ENCODE measurements at places on chromosomes 16 and 17.

DNA sequence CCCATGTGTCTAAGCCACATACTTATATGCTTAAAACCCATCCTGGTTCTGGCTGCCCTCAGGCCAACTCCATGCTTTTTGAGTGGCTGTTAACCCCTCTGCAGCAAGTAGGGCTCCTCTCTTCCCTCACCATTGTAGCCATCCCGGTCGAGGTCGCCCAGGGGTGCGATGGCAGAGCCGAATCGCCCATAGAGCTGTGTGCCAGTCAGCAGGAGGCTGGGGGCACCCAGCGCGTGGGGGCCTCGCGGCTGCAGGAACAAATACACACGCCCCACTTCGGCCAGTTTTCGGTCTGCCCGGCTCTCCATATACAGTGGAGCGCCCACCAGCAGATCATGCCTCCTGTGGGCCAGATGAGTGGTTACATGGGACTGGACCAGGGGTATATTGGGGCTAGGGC, 6.1 kb downstream of the ITGA2B start:
- DNase-seq = no peak

DNA sequence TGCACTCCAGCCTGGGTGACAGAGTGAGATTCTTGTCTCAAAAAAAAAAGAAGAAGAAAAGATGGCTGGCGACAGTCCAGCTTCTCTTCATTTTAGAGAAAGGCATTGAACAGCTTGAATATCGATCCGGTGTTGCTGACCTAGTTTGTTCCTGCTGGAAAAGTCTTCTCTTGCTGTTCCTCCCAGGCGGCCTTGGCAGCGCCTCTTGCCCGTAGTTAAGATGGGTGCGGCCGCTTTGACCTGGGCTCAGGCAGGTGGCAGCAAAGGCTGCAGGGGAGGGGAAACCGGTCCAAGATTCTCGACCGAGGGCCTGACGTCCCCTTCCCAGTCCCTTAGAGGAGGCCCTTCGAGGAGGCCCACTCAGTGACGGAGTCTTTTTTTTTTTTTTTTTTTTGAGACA, 3.8 kb upstream of the ZNF764 start:
- DNase-seq = no peak

- DNase-seq = no peak
These were observed 306.3 kb downstream of the SOX9 start for GRCh38 chr17:72426948-72427760.

- no peak for DNase-seq
These were observed 25.1 kb upstream of the CDH15 start for GRCh38 chr16:89146211-89147005.

GRCh38 chr17:50292465-50292864, 18.2 kb downstream of the TMEM92 start:
- DNase-seq = no peak

GRCh38 chr17:59668816-59669215, 38.4 kb downstream of the PTRH2 start:
- no peak for DNase-seq

DNA sequence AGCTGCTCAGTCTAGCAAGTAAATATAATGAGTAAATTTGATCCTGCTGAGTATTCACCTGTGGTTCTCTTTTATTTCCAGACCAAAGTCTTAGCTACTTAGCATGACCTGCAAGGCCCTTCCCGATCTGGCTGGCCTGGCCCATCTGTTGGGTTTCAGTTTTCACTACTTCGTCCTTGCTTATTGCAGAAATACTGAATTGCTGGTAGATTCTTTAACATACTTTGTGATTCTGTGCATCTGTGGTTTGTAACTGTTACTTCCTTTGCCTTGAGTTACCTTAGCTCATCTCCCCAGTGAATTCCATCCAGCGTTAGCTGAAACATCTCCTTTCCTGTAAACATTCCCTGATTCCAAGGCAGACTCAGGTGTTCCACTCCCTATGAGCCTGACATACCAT, 131.1 kb downstream of the PHKB start:
- DNase-seq = no peak

DNA sequence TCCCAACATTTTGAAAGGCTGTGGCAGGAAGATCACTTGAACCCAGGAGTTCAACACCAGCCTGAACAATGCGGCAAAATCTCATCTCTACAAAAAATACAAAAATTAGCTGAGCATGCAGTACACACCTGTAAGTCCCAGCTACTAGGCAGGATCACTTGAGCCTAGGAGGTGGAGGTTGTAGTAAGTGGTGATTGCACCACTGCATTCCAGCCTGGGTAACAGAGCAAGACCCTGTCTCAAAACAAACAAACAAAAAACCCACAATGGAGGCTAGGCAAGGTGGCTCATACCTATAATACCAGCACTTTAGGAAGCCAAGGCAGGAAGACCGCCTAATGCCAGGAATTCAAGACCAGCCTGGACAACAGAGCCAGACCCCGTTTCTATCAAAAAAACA, 12.0 kb downstream of the APPBP2 start:
- no peak for DNase-seq

- DNase-seq = no peak
These were observed 758.8 kb downstream of the CDH11 start for GRCh38 chr16:64363039-64363438.

GRCh38 chr16:88691924-88692560, 5.7 kb upstream of the SNAI3 start:
- no peak for DNase-seq

GRCh38 chr16:48537275-48537674, 72.7 kb downstream of the N4BP1 start:
- no peak for DNase-seq

DNA sequence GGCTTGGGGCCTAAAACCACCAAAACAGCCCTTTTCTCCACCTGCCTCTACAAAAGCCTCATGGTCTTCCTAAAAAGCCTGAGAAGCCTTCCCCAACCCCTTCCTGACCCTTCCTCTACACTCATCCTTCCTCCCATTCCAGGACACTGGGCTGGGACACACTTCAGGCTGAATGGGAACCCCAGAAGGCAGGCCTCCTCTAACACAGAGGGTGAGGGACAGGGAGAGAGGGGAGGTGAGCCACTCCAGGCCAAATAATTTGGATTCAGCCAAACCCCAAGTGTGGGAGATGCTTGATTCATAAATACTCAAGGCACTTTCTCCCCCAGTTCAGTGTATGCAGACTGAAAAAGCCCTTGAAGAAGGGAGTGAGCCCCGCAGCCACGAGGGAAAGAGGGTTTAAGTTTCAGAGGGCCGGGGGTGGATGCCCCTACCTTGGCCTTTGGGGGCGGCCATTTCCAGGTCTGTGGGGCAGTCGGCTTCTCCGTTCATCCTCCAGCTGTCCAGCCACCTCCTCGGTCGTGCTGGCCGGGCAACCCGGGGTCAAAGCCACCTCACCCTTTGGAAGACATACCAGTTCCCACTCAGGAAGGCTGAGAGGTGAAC, 1.6 kb downstream of the UBTF start:
- DNase-seq = no peak

- DNase-seq = peak; percentile 98
These were observed at the start of gene PHF12 for GRCh38 chr17:28951428-28951990. TSS of gene PHF12 (minus strand) at chr17:28951518. CDS start at chr17:28950960, 558 bp downstream.

GRCh38 chr17:56773124-56773523, 60.6 kb downstream of the C17orf67 start:
- DNase-seq = no peak

DNA sequence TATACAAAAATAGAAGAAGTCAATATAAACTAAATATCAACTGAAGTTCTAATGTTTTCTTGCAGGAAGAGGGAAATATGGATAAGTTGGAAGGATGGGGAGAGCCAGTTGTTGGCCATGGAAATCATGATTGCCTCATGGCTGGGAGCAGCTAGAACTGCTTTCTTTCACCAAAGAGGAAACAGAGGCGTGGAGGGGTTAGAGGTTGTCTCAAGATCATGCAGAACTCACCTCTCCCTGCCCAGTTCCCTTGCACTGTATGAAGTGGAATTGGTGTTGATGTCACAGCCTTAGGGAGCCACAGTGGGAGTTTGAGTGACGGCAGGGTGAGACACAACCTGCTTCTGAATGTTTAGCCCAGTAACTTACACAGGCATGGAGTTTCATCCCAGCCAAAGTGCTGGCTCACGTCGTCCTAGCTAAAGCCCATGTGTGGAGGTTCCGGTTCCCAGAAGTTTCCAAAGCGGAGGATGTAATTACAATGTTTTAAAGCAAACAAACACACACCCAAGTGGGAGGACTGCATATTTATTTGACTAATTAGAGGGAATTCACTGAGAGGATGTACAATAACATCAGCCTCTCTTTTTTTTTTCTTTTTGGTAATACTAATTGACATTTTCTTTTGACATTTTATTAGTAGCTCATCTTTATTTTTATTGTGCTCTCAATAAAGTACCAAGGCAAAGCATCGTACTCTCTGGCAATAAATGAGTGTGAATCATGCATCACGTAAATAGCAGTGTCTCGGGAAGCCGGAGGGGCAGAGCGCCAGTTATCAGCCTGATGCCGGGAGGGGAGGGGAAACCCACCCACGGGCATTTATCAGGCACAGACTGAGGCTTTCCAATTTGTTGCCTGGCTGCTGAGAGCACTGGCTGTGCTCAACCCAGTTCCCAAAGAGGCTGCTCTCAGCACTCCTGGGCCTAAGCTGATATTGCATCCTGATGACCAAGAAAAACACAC, 118.7 kb upstream of the CDH5 start:
- no peak for DNase-seq

DNA sequence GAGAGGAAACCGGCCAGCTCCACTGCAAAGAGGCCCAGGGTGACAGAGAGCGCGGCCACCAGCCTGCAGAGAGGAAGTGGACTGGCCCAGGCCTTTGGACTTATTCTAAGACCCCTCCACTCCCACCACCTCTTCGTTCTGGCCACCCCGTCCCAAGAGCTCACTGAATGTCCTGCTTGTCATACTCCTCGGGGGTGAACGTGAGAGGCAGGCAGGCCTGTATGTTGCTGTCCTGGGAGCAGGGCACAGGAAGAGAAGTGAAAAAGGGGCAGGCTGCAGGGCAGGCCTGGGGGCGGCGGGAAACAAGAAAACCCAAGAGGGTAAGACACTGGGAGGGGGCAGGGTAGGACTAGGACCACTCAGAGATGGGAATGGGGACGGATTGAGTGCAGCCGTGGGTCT, 384 bp downstream of the TMEM107 start:
- no peak for DNase-seq

Data from activated T-helper 1 cell treated with anti-CD3 and anti-CD28 coated beads, Interleukin-2, amount 50 U/mL, for 16 hours (primary cell).